Activated CD8-positive, alpha-beta memory T cell treated with anti-CD3 and anti-CD28 coated beads, Interleukin-2, amount 10 ng/mL, durations not matched to agents 7 days and 5 days (primary cell): ENCODE measurements at places on chromosomes 11 and 22. TPM values are rescaled to one million over a fixed set of nuclear protein-coding genes. Genes with fewer than 3 reads are reported as not detected.

DNA sequence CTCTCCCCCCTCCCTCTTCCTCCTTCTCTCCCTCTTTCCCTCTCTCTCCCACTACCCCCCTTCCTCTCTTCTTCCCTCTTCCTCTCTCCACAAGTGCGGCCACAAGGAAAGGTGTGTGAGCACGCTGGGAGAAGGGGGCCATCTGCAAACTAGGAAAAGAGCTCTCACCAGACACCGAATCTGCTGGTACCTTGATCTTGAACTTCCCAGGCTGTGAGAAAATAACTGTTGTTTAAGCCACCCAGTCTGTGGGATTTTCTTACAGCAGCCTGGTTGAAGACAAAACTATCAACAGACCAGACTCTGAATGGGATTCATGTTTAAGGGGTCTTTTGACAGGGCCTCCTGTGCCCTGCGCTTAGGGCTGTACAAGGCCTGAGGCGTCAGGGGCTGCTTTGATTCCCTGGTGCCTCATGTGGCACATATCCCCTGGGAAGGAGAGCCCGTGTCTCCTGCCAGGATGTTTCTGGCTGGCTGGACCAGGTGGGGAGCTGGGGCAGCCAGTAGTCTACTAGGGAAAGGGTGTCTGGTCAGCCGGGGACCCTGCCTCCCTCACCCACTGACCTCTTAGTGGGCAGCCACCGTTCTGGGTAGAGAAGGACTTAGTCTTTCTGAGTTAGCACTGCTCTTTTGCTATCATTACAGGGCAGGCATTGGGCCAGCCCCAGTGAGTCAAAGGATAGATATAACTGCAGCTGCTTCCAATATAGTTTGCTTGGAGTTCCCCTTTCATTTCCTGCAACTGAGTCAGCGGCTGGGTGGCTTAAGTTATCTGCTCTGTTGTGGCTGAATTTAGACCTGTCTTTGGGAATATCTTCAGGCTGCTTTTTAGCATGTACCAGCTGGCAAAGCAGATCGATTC lies 6.2 kb downstream of the PANX1 start:
- no peak overlapping the region for H3K27ac ChIP-seq
- H3K36me3 ChIP-seq = peaks cover 18% of the 10 kb centered on the region
- H3K4me3 ChIP-seq = no peak overlapping the region

GRCh38 chr11:73246303-73246702 lies 25.8 kb upstream of the P2RY6 start:
- DNase-seq = no peak
- no peak overlapping the region for H3K27ac ChIP-seq
- H3K36me3 ChIP-seq = no peaks in the 10 kb centered on the region
- peaks cover 11% of the 10 kb centered on the region for H3K4me1 ChIP-seq
- peaks cover 5% of the 10 kb centered on the region for H3K27me3 ChIP-seq
- no peak overlapping the region for H3K4me3 ChIP-seq

- H3K36me3 ChIP-seq = no peaks in the 10 kb centered on the region
- no peak overlapping the region for H3K27ac ChIP-seq
- no peaks in the 10 kb centered on the region for H3K27me3 ChIP-seq
Observed at GRCh38 chr11:30128269-30128932, 102.4 kb upstream of the FSHB start.

- H3K4me1 ChIP-seq = no peaks in the 10 kb centered on the region
- no peaks in the 10 kb centered on the region for H3K27me3 ChIP-seq
- DNase-seq = no peak
- no peaks in the 10 kb centered on the region for H3K36me3 ChIP-seq
- H3K4me3 ChIP-seq = no peak overlapping the region
- no peak overlapping the region for H3K27ac ChIP-seq
Observed at GRCh38 chr11:114783805-114784204, 105.5 kb downstream of the NXPE2 start.

DNA sequence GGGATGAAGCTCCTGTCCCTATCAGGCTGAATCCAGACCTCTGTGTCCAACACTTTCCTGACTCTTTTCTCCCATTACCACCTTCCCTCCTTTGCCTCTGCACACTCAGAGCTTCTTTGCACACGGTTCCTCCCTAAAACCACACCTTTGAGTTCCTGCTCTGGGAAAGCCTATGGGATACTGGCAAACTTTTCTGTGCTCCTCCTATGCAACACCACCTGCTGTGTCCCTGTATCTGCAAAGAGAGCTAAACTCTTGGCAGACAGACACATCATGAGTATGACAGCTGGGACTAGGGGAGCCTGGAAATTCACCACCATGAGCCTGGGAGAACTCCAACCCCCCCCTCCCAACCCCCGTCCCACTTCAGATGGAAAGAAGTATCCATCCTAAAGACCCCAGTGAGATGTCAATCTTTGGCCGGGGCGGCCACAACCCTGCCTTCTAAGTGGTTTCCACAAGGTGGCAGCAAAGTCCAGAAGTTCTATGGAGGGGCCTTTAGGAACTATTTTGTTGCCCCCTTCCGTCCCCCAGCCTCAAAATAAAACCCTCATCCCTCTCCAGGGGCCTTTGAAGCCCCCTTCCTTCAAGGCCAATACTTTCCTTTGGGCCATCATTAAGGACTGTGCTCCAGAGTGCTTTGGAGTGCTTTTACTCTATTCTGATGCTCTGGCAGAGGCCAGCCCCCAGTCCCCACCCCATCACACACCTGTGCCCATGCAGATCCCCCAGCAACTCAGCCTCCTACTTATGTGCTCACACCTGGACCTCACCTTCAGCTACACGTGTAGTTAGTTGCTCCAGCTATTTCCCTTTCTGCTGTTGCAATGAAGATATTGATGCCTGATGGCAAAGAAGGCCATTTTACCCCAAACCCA lies 19.4 kb downstream of the HTR3A start:
- no peak for DNase-seq
- no peak overlapping the region for H3K4me3 ChIP-seq
- no peak overlapping the region for H3K27ac ChIP-seq
- H3K4me1 ChIP-seq = no peaks in the 10 kb centered on the region
- peaks cover 24% of the 10 kb centered on the region for H3K27me3 ChIP-seq

DNA sequence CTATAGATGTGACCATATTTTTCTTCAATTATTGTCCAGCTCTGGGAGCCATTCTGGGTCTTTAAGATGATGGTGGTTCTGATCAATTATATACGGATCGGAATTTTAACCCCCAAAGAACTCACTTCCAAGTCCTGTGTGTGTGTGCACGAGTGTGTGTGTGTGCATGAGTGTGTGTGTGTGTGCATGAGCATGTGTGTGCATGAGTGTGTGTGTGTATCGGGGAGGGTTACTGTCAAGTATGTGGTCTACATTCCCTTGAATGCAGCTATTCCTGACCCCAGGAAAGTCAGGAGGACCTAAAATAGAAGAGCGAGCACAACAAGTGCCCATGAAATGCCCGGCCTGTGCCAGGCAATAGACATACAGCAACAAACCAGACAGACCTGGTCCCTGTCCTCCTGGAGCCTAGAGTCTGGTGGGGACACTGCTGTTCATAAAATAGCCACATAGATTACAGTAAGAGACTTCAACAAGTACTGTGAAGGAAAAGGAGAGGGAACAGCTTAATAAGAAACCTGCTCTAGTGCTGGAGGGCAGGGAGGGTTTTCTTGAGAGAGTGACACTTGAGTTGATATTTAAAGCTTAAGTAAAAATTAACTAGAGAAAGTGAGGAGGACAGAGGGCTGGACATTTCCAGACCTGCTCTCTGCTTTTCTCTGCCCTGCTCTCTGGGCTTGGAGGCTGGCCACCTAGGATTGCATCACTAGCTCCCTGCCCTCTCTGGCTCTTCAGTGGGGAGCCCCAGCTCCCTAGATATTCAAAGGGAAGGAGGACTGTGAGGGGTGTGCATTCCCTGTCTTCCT lies 66.1 kb upstream of the SPON1 start:
- no peak overlapping the region for H3K27ac ChIP-seq
- H3K27me3 ChIP-seq = peaks cover 8% of the 10 kb centered on the region
- H3K4me3 ChIP-seq = no peak overlapping the region

DNA sequence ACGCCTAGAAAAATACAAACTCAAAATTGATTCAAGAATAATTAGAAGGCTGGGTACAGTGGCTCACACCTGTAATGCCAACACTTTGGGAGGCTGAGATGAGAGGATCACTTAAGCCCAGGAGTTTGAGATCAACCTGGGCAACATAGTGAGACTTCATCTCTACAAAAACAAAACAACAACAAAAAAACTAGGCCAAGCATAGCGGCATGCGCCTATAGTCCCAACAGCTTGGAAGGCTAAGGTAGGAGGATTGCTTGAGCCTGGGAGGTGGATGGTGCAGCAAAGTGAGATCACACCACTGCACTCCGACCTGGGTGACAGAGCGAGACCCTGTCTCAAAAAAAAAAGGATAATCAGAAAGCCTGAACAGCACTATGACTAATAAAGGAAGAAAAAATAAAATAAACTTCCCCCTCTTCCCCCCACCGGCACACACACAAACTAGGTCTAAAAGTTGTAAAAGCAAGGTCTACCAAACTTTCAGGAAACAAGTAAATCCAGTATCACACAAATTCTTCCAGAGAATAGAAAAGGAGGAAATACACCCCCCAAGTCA lies 35.8 kb downstream of the RRAS2 start:
- no peaks in the 10 kb centered on the region for H3K27me3 ChIP-seq
- H3K4me1 ChIP-seq = peaks cover 70% of the 10 kb centered on the region
- no peak overlapping the region for H3K4me3 ChIP-seq
- peak overlapping the region; percentile 45 for H3K27ac ChIP-seq
- DNase-seq = no peak

- H3K4me1 ChIP-seq = no peaks in the 10 kb centered on the region
- no peak overlapping the region for H3K27ac ChIP-seq
- no peaks in the 10 kb centered on the region for H3K36me3 ChIP-seq
- H3K27me3 ChIP-seq = peaks cover 11% of the 10 kb centered on the region
- no peak overlapping the region for H3K4me3 ChIP-seq
Observed at GRCh38 chr11:7222619-7223018, 29.1 kb upstream of the SYT9 start.

OR5B21 gene
- 0.44 TPM for total RNA-seq

BTG4 gene
- 0.30 TPM for total RNA-seq

CARD10 gene
- 0.16 TPM for total RNA-seq

PDGFD gene
- 0.15 TPM for total RNA-seq

FRMD8 gene
- 52.0 TPM for total RNA-seq
